Parietal lobe (tissue), 2 donors: ENCODE measurements at places on chromosomes 7 and 10. TPM values are rescaled to one million over a fixed set of nuclear protein-coding genes. Genes with fewer than 3 reads are reported as not detected.

Gene CTBP2
- total RNA-seq, result 79.8 TPM

Gene SYT15B
- total RNA-seq, result under 0.01 TPM

Gene NME8
- not detected for total RNA-seq

Gene CFAP69
- 9.1 TPM for total RNA-seq

Gene ACTL6B
- total RNA-seq, result 107 TPM

Gene ANKRD1
- not detected for total RNA-seq

Gene TMEM236
- not detected for total RNA-seq

Gene SFTPA1
- total RNA-seq, result not detected

Gene GIMAP1
- total RNA-seq, result 0.63 TPM

Gene ETV1
- total RNA-seq, result 68.2 TPM

Gene UCMA
- total RNA-seq, result not detected

Gene ITGB8
- 124 TPM for total RNA-seq

Gene CD36
- 12.2 TPM for total RNA-seq

Gene SFRP5
- 0.94 TPM for total RNA-seq

Gene CTTNBP2
- 145 TPM for total RNA-seq

Gene ABCF2
- 27.9 TPM for total RNA-seq

Gene CACNA2D1
- 275 TPM for total RNA-seq

Gene CYP26A1
- total RNA-seq, result 11.6 TPM

Gene CXCL12
- 10.6 TPM for total RNA-seq

Gene NFKB2
- 1.6 TPM for total RNA-seq

Gene GPR37
- 18.5 TPM for total RNA-seq

Gene CREB5
- total RNA-seq, result 22.8 TPM

Gene CCDC146
- 23.5 TPM for total RNA-seq

Gene TMEM184A
- total RNA-seq, result not detected

Gene ZNF503
- 1.9 TPM for total RNA-seq

Gene SPDYE9
- total RNA-seq, result not detected

Gene ST8SIA6
- 11.6 TPM for total RNA-seq

Gene NPY4R2
- total RNA-seq, result 0.31 TPM

Gene STEAP1
- not detected for total RNA-seq

Gene PNLIPRP1
- total RNA-seq, result not detected

Gene PTPN20
- 17.5 TPM for total RNA-seq

Gene GPER1
- total RNA-seq, result 1.6 TPM

Gene C10orf67
- 0.31 TPM for total RNA-seq

Gene CYP26C1
- 0.63 TPM for total RNA-seq

Gene FRMPD2
- total RNA-seq, result 11.0 TPM
